ENCODE measurements at places on chromosomes 2 and 18.

GRCh38 chr2:119119999-119120756 lies 38.4 kb downstream of the C1QL2 start:
- no peak for ATAC-seq

DNA sequence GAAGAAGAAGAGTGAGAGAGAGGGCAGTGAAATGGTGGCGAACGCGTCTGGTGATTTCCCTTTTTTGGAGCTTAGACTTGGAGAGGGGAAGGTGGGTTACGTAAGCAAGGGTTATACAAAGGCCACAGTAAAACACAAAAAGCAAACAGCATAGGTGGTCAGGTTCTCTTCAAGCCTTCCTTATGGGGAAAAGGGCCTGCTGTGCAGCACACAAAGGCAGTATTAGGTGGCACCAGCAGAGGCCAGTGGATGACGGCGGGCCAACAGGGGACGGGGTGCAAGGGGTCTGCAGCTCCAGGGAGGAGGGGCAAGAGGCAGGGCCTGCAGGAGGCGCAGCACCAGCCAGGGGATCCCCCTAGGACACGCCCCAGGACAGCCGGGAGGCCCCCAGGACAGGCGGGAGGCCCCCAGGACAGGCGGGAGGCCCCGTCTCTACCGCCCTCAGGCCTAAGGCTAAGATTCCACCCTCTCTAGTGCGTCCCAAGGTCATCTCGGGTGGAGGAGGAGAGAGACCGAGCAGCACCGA lies 32.6 kb upstream of the NPC1 start:
- ATAC-seq: peak; percentile 72

GRCh38 chr2:159438284-159438683 lies 151.8 kb upstream of the WDSUB1 start:
- no peak for ATAC-seq

DNA sequence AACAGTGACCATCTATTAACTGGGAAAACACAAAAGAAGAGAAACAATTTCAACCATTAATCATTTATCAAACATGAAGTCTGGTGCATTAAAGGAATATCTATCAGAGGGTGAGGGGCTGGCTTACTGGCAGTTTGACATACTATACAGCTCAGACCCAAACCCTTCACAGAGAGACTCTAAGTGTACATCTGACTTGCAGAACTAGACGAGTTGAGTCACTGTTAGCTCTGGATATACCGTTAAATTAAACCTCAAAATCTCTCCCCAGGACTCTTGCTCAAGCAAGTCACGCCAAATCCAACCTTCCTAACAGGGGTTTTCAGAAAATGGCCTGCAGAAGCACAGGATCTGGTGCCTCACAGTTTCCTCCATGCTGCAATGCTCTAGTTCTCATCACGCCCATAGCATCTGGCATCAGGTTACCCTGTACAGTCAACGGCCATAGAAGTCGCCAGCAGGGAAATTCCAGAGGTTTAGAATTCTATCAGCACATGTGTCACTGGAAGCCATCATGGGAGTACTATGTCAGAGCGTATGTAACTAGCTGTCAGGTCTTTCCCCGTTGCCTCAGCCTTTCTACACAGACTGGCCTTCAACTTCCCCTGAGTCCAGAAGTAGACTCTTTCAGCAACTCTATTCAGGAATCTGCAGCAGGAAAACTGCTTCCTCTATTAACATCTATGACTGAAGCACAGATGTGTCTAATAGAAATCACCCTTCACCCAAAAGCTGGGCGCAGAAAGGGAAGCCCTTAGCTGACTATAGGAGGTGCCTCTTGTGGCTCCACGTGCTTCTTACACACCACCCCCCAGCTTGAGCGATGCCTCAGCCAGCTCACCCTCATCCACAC lies 9.3 kb downstream of the TGOLN2 start:
- peak; percentile 38 for ATAC-seq

DNA sequence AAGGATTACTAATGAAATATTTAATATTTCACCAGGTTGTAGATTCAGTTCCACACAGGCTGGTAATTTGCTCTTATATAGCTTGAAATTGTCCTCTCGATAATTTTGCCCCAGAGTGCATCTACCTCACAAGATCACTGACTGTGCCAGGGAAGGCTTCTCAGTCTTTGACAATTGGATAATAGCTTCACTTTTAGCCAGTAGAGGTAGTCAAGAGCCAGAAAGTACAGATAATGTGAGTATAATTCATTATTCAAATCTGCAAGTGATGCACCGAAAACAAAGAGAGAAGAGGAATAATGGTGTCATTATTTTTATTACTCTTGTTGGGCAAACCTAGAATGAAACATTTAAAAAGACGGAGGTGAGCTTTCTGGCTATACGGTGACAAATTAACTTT lies 292.8 kb downstream of the EN1 start:
- ATAC-seq: no peak

DNA sequence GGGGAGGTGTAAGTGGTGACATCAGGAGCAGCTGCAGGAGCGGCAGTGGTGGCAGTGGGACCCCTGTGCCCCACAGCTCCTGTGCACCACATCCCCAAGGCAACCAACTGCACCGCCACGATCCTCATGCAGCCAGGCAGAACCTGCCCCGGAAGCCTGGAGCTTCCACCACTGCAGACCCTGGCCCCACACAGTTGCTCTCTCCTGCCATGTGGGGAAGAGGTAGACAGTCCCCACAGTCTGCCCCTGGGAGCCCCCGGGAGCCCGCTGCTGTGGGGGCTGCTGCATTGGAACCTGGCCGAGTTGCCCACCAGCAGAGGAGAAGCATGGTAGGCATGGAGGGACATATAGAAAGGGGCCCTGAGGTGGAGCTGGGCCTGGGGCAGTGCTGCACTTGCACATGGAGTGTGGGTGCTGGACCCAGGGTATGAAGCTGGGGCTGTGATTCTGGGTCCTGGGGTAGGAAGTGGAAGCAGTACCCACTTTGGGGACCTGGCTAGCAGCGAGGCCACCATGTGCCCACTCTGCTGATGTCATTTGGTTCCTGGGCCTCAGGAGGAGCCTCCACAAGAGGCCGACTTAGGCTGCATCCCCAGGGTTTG lies 623.3 kb upstream of the LRRTM4 start:
- peak; percentile 48 for ATAC-seq

- ATAC-seq: peak; percentile 7
These were observed 998 bp upstream of the SLC66A3 start for GRCh38 chr2:11154016-11154922.

- ATAC-seq: no peak
These were observed 28.7 kb upstream of the ZEB2 start for GRCh38 chr2:144548532-144549191.

DNA sequence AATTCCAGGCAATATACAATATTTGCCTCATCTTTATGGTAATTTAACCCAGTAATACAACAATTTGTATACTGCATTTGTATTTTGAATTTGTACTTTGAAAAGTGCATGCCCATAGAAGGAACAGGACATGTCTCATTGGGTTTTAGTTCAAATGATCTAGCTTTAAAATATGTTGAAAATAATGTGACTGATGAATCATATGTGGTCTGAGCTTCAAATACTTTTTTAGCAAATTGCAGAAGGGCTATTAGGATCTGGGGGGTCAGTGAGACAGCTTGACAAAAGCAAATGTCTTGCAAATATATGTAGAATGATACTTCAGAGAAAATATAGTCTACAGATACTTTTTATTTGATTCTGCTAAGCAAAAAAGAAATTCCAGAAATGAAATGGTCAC lies 248.9 kb downstream of the DCC start:
- no peak for ATAC-seq

DNA sequence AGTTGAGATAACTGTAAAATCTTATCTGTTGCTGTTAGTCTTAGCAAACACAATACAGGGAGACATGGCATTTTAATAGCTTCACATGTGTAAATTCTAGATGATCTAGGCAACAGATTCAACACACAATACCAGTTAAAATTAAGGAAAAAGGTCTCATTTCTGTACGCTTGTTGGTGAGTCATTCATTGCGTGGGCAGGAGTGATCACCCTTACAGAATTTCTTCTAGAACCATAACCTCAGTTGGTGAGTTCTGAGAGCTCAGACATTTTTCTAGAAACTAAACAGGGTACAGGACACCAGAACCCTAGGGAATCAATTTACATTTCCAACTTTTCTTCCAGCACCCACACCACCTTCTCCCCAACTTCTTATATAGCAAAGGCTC lies 81.9 kb downstream of the SLC8A1 start:
- ATAC-seq: no peak

DNA sequence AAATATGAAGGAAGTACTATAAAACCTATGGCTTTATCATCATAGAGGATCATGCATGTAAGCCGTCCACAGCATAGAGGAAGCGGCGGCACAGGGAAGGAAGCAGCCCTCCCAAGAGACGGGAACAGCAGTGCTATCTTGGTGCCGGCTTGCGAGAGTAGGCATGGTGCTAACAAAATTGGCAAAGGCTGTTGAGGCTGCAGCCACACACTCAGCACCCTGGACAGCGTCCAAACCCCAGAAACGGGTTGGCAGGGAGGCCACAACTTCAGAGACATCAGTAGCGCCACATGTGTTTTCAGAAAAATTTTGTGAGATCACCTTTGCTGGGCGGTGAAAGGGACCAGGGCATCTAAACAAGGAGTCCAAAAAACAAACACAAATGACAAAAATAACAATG lies 37.7 kb downstream of the NETO1 start:
- ATAC-seq: no peak

GRCh38 chr2:24147364-24147763 lies 24.1 kb downstream of the FAM228B start:
- ATAC-seq: no peak

GRCh38 chr2:17301437-17301836 lies 216.8 kb downstream of the RAD51AP2 start:
- no peak for ATAC-seq

DNA sequence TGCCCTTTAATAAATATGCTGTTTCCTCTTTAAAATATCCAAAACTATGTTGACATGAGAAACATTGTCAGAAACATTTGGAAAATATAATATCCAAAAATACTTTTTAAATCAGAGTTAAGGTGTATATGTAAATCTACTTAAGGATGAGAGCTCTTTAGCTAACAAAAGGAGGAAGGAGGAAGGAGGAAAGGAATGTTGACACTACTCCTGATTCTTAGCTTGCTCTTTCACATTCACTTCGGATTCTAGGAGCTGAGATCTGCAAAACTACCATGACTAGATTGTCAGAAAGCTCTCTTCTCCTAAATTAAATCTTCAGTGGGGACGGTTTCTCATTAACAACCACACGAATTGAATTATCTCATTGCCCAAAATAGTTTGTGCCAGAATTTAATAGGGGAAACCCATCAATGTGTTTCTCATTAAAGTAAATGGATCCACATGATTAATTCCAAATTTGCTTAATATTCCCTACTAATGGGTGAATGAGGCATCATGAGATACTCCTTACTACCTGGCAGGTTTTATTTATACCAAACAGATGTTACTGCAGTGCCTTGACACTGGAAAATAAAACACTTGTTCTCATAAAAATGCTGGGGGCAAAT lies 509.1 kb downstream of the MBD2 start:
- no peak for ATAC-seq

DNA sequence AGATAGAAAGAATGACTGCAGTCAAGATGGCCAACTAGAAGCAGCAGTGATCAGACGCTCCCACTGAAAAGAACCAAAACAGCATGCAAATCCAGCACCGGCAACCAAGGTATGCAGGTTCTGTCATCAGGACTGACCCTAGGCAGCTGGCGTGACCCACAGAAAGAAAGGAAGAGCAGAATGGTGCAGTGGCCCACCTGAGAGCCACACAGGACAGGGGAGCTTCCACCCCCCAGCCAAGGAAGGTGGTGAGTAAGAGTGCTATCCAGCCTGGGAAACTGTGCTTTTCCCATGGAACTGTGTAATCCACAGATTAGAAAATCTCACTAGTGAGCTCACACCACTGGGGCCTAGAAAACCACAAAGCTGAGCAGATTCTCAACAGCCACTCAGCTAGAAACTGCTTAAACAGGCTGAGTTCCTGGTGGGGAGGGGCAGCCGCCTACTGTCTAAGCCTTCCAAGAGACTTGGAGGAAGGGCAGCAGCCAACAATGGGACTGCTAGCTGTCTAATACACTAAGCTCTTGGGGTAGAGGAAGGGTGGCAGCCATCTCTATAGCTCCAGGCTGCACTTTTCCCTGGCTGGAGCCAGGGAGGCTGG lies 127.9 kb downstream of the EVA1A start:
- no peak for ATAC-seq

DNA sequence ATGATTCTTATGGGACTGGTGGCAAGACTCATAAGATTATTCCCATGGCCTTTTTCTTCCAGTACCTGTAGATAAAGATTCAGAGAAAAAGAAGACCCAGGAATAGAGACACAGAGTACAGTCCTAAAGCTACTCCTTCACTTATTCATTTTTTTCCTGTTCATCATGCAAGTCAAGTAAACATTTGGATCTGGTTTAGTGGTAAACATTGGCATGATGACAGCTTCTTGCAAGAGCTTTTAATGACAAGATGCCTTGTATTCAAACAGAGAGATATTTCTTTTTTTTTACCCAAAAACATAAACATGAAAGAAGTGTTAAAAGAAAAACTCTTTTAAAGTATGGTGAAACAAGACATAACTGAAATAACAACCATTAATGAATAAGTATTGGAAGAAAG lies 20.2 kb downstream of the CXCR2 start:
- ATAC-seq: no peak

- no peak for ATAC-seq
These were observed 115.9 kb downstream of the VAPA start for GRCh38 chr18:10029711-10030110.

DNA sequence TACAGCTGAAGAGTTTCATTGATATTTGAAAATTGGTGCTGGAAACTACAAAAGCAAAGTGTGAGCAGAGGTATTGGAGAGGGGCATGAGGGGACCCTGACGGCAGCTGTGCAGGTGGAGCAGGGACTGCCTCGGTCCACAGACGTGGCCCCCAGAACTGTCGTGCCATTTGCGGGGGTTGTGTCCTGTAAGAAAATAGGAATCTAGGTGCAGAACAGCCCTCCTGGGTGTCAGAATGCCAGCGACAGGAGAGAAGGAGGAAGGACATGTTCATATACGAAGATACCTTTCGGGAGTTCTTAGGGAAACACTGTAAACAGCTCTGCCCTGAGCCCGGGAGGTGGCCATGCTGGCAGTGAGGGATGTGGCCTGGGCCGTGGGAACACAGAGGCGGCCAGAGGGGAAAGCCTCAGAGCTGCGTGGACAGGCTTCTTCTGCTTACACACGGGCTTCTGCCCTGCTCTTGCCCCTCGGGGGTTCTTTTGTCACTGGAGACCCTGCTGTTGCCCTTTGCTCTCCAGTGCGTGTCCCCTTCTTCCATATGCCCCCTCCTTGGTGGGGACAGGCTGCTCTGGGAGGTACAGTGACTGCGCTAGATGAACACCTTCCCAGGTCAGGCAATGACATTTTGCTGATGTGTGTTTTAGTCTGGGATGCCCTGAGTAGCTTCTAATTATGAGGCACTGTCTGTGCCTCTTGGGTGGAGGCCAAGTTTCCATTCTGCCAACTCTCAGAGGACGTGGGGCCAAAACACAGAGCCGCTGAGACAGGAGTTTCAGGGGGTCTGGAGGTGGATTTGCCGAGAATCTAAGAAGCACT lies 81.9 kb upstream of the TXNDC2 start:
- ATAC-seq: peak; percentile 39

All from gastroesophageal sphincter (tissue), 4 donors.